ENCODE measurements at places on chromosomes 3 and 15.

- no peak for DNase-seq
These were observed 1.2 kb downstream of the NT5DC2 start for GRCh38 chr3:52532517-52532837.

GRCh38 chr3:142215106-142215505 is 10.3 kb downstream of the GK5 start:
- DNase-seq = no peak

DNA sequence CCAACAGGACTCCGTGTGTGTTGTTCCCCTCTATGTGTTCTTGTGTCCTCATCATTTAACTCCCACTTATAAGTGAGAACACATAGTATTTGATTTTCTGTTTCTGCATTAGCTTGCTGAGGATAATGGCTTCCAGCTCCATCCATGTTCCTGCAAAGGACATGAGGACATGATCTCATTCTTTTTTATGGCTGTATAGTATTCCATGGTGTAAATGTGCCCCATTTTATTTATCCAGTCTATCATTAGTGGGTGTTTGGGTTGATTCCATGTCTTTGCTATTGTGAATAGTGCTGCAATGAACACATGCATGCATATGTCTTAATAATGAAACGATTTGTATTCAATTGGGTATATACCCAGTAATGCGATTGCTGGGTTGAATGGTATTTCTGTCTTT is 28.5 kb upstream of the TOP2B start:
- DNase-seq = no peak

GRCh38 chr3:30319713-30320112 is 286.7 kb upstream of the TGFBR2 start:
- no peak for DNase-seq

GRCh38 chr3:136270179-136270578 is 20.0 kb downstream of the PCCB start:
- DNase-seq = no peak

GRCh38 chr3:30357897-30358296 is 248.5 kb upstream of the TGFBR2 start:
- no peak for DNase-seq

GRCh38 chr3:11430624-11431023 is 158.4 kb downstream of the ATG7 start:
- no peak for DNase-seq

GRCh38 chr15:80251428-80252120 is 439 bp downstream of the CTXND1 start:
- DNase-seq = no peak

- DNase-seq = no peak
These were observed 95.7 kb downstream of the TNIK start for GRCh38 chr3:171364500-171364899.

DNA sequence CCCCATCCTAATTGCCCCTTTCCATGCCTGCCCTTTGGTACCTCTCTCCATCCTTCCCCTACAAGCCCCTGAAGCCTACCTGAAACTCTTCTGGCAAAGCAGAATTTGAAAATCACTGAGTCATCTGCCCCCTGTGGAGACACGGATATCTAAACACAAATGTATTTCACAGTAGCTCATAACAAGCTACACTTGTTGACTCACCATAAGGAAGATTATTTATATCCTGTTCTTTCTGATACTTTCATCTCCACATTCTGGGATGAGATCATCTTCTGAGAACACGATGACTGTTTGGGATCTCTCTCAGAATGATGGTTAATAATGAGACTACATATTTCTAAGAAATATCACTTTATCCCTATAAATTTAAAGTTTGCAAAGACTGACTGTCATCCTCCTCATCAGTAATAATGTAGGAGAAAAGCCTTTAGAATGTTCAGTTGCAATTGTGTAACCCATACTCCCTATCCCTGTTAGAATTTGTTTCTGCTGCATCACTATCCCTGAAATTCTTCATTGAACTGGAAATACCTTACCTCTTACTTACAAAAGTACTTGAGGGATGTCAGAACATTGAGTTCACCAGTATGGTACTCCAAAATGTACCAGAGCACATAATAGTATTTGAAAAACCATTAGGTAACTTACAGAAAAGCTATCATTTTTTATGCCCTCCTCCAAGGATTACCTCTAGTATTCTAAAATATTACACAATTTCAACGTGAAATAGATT is 116.1 kb upstream of the IL12A start:
- DNase-seq = no peak

- no peak for DNase-seq
These were observed 18.7 kb upstream of the HES1 start for GRCh38 chr3:194117104-194117845.

GRCh38 chr3:39147711-39148434 is 5.5 kb downstream of the CSRNP1 start:
- no peak for DNase-seq

GRCh38 chr15:92075764-92076163 is 222.3 kb downstream of the SLCO3A1 start:
- DNase-seq = no peak

DNA sequence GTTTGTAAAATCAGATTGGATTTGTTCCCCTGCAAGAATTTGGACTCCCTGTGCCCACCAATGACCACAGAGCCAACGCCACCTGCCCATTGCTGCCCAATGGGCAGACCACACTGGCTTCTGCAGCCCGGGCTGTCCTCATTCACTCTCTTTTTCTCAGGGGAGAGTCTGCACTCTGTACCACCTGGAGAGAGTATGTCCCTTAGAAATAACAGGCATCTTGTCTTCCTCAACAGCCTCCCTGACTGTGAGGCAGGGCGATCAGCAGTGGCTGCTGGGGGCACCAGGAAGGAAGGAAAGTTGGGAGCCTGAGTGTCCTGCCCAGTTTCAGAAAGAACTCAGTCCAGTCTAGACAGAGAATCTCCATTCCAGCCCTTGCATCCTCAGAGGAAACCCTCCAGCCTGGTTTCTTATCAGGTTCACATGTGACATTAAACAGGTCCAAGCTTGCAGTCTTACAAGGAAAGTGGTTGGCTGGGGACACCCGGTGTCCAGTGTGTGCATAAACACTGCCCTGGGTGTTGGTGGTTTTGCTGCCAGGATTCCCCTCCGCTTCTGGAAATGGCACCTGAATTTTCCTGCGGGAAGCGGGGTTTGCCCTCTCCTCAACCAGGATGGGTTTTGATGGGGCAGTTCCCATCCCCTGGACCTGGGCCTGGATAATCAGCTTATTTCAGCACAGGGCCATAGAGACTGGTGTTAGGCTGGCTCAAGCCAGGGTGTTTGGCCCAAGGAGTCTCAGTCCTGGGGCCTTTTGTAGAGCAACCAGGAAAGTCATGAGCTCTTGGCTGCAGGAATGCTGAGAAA is 37.2 kb downstream of the SSUH2 start:
- no peak for DNase-seq

DNA sequence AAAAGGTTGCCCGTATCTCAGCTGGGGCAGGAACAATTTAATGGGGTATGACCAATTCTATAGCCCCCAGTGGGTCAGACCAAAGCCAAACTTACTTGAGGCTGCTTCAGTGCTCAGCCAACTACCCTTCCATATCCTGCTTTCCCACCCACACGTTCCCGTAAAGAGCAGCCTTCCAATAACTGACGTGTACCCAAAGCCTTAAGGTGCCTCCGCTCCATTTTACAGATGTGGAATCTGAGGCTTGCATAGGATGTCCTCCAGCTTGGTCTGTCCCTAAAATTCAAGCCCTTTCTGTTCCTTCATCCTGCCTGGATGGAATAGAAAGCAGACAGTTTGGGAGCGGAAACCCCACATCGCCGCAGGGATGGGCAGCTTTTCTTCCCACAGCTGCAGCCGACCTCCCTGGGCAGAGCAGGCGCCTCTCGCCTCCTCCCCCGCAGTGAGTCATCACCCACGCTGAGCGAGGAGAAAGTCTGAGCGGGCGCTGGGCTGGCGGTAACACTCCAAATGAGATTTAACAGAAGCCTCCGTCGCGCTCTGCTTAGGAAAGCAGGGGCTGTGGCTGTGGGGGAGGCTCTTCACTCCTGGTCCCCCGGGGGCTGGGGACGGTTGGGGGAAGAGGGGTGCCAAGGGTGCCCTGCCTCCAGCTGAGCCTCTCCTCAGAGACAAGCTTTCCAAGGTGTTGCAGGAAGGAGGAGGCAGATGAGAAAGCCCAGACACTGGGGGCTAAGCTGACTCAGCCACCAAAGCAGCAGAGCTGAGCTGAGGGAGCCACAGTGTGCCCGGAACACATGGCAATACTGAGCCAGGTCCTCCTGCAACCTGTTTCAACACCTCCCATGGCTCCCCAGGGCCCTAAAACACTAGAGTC is 57.8 kb upstream of the HRH1 start:
- DNase-seq = peak; percentile 71

DNA sequence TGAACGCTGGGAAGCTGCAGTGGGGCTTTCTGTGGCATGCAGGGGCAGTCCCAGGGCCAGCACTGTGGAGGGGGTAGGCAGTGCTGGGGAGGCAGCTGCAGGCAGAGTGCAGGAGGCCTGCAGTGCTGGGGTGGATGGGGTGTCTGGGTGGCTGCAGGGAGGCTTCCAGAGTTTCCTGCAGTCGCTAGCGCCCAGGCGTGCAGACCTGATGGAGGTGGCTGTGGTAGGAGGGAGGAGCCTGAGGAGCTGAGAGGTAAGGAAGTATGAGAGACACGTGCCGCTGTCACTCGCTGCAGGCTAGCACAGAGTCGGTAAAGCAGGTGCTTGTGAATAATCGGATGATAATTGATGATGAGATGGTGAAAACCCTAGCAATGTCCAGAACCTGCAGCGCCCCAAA is 16.3 kb downstream of the SYNM start:
- no peak for DNase-seq

- DNase-seq = no peak
These were observed 636.0 kb upstream of the TBL1XR1 start for GRCh38 chr3:177833332-177833731.

- no peak for DNase-seq
These were observed 199.8 kb downstream of the TCF12 start for GRCh38 chr15:57118013-57118799.

DNA sequence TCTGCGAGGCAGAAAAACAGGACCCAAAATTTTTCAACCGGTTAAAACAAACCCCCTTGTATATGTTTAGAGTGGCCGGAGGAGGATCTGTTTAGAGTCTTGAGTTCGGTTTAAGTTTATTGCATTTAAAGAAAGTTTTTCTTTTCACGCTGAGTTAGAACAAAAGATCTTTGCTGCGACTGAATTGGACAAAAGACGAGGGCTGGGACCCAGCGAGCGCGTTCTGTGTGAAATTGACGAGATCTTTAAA is 9.8 kb downstream of the NR2F2 start:
- no peak for DNase-seq

DNA sequence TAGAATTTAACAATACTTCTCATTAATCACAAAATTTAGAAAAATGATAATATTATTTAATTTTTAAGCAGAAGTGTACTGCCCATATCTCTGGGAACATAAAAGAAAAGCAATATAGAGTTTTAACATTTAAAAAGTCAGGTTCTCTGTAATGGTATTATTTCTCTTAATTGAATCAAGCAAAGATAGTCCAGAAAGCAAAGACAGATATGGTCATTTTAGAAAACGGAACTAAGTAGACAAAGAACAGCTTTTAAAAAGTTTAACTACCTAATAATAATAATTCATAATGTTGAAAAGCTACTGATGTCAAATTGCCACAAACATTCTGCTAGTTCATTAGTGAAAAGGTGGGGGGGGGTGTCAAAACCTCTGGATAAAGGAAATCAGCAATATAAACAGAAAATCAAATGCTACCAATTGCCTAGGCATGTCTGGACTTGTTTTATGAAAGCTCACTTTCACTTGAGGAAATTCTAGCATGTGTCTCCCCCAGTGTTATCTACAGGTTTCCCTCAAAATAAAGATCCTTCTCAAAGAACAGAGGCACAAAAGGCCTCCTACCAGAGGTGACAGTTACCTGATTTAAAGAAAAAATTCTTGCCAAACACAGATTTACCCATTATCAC is 1.7 kb downstream of the ZMAT3 start:
- no peak for DNase-seq

- DNase-seq = no peak
These were observed 618.3 kb upstream of the AGTR1 start for GRCh38 chr3:148079370-148079769.

- DNase-seq = no peak
These were observed 145.0 kb downstream of the CMSS1 start for GRCh38 chr3:99962703-99963102.

DNA sequence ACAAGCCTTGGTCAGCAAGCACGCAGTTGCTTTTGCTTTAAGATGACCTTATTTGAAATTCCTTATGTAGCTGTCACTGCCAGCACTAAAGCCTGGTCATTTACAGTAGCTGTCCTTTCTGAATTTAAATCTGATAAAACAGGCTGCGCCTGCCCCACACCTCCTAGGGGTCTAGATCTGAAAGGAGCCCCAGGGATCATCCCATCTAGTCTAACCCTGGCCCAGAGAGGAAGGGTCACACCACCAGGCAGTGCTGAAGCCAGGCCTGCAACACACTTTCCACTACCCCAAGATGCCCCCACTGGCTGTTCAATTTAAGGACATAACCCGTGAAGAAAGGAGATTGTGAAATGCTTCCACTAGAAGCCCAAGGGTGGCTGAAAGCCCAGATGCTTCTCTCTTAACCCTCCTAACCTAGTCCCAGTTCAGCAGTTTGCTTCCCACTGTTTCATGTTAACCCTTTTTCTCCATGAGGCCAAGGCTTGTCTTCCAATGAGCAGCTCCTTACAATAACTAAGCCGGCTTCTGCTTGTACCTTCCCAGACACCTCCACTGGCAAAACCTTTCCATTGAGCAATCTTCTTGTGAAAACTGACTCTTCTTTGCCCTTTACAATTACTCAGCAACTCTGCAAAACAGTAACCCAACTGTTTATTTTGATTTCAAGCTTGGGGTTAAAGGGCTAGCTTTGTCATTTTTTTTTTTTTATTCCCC is 198.9 kb upstream of the LPP start:
- DNase-seq = no peak

- no peak for DNase-seq
These were observed 797 bp downstream of the PAQR9 start for GRCh38 chr3:142962520-142963233.

- DNase-seq = no peak
These were observed 11.9 kb downstream of the UBL7 start for GRCh38 chr15:74449095-74449494.

DNA sequence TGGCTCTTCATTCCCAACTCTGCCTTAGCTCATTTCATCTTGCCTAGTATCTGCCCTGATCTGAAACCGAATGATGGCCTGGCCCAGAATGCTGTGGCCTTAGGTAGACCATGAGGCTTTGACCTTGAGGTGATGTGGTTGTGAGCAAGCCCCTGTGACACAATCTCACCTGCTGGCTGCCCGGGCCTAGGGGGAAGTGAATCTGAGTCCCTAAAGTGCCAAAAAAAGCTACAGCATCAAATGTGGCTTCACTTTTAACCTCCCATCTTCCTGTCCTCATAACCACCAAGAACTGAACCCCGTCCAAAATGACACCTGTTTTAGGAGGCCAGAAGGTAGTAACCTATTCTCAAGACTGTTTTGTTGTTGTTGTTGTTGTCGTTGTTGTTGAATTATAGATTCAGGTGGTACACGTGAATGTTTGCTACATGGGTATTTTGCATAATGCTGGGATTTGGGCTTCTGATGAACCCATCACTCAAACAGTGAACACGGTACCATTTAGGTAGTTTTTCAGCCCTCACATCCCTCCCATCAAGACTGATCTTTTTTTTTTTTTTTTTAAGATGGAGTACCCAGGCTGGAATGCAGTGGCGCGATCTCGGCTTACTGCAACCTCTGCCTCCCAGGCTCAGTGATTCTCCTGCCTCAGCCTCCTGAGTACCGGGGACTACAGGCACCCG is 54.6 kb downstream of the MCCC1 start:
- no peak for DNase-seq
